CD4-positive, alpha-beta T cell treated with Interleukin-10 for 1 hour (primary cell): ENCODE measurements at places on chromosomes 1 and 21.

DNA sequence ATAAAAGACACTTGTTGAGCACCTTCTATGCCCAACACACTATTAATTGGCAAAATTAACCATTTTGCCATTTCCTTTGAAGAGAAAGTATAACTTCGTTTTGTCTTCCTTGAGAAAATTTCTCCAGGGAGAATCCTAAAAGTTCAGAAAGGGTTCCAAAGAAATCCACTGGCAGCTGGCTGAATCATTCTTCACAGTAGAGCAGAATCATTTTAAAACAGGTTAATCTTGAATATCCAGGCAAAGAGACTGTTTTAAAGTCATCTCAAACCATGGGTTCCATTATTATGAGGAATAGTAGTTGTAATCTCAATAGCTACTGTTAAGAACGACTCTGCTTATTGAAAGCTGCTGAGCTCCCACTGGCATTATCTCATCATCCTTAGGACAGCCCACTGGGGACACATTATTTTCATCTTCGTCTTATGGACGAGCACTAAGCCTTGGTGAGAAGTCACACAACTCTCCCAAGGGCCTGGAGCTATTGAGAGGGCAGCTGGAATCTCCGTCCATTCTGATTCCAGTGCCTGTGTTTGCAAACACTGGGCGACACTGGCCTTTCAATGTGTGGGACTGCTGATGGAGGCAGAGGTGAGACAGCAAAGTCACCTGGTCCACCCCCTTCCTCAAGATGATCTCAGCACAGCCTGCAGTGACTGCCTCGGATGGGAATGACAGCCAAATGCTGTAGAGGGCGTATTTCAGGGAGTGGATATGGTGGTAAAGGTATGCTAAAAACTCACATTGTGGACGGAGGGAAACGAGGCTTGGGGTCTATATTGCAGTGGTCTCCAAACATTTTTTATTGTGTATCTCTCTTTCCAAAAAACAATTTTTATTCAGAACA, 15.3 kb upstream of the PGBD5 start:
- no peak for DNase-seq

DNA sequence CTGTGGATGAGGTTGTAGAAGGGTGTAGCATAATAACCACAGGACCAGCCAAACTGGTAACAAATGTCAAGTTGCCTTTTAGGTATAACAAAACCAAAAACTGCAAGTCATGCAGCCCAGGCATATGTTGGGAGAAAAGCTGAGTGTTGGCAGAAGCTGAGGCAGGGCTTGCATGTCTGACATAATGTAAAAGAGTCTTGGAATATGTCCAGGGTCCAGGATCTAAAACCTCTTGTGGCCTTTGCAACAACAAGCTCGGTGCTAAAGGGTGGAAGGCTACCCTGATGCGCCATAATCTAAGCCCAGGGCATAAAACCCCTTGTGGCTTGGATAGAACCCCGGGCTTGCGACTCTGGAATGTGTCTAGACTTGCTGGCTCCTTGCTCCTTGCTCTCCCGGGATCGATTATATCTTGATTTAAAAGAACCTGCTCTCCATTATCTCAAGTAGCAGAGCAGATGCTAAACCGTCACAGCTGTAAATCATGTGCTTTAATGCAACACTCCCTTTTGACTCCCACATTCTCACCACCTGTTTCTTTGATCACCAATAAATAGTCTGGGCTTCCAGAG, 26.5 kb upstream of the SLC35A3 start:
- no peak for DNase-seq

- DNase-seq = no peak
These were observed 333.6 kb upstream of the CAMK1G start for GRCh38 chr1:209249785-209250440.

- DNase-seq = no peak
These were observed 198.0 kb downstream of the GRIK3 start for GRCh38 chr1:36836196-36836883.

GRCh38 chr1:27044613-27045151, 32.0 kb upstream of the TENT5B start:
- DNase-seq = peak; percentile 87

- no peak for DNase-seq
These were observed 44.8 kb downstream of the DHRS3 start for GRCh38 chr1:12573015-12573825.

GRCh38 chr1:222828939-222829338, 14.1 kb downstream of the DISP1 start:
- DNase-seq = no peak
